ENCODE measurements at places on chromosomes 5 and 9.

- DNase-seq: no peak
Observed at GRCh38 chr5:144237851-144238250, 67.2 kb downstream of the KCTD16 start.

GRCh38 chr9:109779711-109780452 lies at the start of gene PALM2AKAP2:
TSS of gene PALM2AKAP2 (plus strand) at chr9:109780198. CDS start at chr9:109780489, 291 bp downstream.
- DNase-seq: no peak

DNA sequence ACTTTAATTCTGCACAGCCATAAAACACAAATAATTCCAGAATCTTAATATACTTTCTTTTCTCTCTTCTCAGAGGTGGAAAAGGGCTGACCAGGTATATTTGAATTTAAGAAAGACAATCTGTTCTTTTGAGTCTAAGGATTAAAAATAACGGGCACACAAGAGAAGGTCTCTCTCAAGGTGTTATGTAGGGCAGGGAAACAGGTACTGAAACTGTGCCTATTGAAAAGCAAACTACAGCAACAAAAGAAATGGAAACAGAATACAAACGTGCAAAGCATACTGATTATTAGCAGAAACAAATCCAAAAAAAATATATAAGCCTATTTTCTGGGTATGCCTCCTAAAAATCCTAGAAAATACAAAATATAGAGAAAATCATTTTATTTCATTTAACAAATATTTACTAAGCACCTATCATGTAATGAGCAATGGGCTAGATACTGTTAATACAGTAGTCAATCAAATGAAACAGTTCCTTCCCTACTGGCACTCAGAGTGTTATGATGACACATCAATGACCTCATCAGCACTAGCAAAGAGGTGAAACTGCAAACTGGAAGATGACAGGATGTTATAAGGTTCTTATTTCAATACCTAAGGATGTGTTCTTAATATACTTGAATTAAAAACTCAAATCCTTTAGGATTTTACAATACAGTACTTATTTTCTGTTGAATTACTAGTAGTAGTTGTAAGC lies 87.7 kb downstream of the AUH start:
- DNase-seq: no peak

DNA sequence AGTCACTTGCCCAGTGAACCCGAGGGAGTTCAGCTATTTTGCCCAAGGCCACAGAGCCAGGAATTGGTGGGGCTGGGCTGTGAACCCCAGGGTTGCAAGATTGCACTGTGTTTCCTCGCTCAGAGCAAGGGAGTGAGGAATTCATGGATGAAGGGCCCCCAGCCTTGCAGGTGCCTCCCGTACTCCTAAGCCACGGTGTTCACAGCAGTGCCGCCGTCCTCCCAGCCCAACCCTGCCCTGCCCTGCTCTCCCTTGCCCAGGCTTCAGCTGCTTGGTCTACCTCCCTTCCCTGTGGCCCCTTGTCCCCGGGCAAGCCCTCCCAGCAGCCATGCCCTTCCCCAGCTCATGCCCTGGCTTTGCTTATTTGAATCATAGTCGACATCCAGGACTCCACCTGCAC lies 6.1 kb downstream of the LAMC3 start:
- DNase-seq: no peak

- no peak for DNase-seq
Observed at GRCh38 chr9:120890320-120891244, 13.6 kb upstream of the PHF19 start.

GRCh38 chr9:80964374-80964773 lies 725.0 kb downstream of the TLE1 start:
- DNase-seq: no peak
